ENCODE measurements at places on chromosomes 5 and 9. TPM values are rescaled to one million over a fixed set of nuclear protein-coding genes. Genes with fewer than 3 reads are reported as not detected.

The TARS1 gene
- 320 TPM for total RNA-seq

The ANKH gene
- 9.0 TPM for total RNA-seq

The MARVELD2 gene
- total RNA-seq: 28.6 TPM

The GRM6 gene
- total RNA-seq: not detected

The SPINK7 gene
- not detected for total RNA-seq

The GAPT gene
- total RNA-seq: not detected

- peak; percentile 23 for DNase-seq
These were observed 211.2 kb downstream of the SAXO1 start for GRCh38 chr9:18821788-18822187.

GRCh38 chr5:159316519-159317383 is 13.5 kb downstream of the IL12B start:
- no peak for DNase-seq

DNA sequence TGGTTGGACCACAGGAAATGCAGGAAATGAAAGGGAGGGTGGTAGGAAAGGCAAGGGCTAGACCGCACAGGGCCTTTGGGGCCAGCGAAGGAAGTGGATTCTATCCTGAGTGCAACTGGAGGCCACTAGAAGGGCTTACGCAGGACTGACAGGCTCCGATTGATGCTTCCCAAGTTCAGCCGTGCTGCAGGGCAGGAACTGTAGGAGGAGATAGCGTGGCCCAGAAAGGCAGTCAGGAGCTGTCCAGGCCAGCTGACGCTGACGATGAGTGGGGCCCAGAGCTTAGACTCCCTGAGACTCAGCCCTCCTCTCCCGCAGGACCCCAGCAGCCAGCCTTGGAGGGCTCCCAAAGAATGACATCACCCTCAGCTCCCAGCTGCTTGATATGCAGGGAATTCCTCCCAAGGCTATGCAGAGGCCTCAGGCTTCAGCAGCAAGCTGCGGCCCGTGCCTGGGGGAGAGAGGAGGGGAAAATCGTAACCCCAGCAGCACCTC is 48.8 kb downstream of the KCNIP1 start:
- DNase-seq: peak; percentile 75

DNA sequence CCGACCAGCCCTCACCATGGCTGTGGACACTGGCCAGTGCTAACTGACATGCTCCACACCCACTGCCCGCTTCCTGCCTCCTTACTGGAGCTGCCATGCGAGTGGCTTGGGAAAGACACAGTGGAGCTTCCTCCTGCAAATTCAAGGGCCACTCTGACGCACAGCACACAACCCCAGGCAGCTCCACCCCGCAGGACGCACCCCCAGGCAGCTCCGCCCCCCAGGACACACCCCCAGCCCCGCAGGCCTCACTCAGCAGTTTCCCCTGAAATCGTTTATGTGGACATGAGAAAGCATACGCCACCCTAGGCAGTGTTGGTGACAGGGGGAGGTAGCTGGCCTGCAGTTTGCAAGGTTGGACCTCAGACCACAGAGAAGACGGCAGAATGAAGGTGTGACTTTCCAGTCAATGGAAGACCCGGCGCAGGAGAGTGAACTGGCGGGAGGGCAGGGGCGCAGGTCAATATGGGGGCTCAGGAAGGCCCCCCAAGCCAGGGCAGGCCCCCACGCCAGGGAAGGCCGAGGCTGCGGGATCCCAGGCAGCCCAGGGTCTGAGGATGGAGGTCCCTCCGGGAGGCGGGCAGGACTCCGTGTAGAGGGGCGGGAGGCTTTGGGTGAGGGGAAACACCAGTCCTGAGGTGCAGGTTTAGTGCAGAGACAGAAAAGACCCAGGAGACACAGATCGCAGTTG is 21.6 kb downstream of the LPCAT1 start:
- DNase-seq: no peak

DNA sequence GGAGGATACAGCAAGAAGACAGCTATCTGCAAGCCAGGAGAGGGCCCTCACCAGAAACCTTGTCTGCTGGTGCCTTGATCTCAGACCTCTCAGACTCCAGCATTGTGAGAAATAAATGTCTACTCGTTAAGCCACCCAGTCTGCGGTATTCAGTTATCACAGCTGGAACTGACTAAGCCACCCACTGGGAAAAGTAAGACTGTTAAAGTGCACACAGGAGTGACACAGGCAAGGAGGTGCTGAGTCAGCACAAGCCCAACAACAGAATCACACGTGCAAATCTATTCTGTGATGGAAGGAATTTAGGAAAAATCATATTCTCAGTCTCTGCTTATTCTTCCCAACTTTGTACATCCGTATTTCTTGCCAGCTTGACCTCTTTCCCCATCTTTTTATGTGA is 200.0 kb downstream of the NR2F1-AS1 start:
- no peak for DNase-seq
